ENCODE measurements at places on chromosomes 6 and 20.

DNA sequence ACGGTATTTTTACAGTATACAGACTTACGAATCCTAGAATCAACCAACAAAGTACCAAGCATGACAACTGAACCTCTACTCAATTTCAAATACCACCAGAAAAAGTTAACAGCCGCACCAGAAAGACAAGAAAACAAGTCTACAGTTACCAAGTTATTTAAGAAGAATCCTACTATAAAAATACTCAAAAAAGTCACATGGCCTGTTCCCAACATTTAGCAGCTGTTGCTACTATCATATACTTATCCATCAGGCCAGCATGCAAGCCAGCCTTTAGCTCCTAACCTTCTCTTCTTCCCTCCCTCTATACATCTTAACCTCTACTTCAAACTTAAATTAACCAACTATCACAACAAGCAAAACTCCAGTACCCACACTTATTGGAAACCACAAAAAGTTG lies 1.9 kb downstream of the SYNCRIP start:
- no peak overlapping the region for H3K27ac ChIP-seq
- H3K4me3 ChIP-seq: peak overlapping the region; percentile 95
- no peaks in the 10 kb centered on the region for H3K4me1 ChIP-seq
- H3K27me3 ChIP-seq: no peaks in the 10 kb centered on the region
- peaks cover 12% of the 10 kb centered on the region for H3K36me3 ChIP-seq

GRCh38 chr6:16731478-16732051 lies 29.7 kb downstream of the ATXN1 start:
- H3K4me1 ChIP-seq: peaks cover 5% of the 10 kb centered on the region
- H3K27me3 ChIP-seq: no peaks in the 10 kb centered on the region
- H3K36me3 ChIP-seq: no peaks in the 10 kb centered on the region
- no peak overlapping the region for H3K27ac ChIP-seq

- H3K4me3 ChIP-seq: no peak overlapping the region
- no peaks in the 10 kb centered on the region for H3K36me3 ChIP-seq
- DNase-seq: no peak
These were observed 320.1 kb upstream of the PRND start for GRCh38 chr20:4401601-4402000.

GRCh38 chr6:79438030-79438429 lies 99.2 kb downstream of the LCA5 start:
- H3K36me3 ChIP-seq: no peaks in the 10 kb centered on the region
- H3K4me1 ChIP-seq: no peaks in the 10 kb centered on the region
- no peak for DNase-seq
- no peak overlapping the region for H3K4me3 ChIP-seq

DNA sequence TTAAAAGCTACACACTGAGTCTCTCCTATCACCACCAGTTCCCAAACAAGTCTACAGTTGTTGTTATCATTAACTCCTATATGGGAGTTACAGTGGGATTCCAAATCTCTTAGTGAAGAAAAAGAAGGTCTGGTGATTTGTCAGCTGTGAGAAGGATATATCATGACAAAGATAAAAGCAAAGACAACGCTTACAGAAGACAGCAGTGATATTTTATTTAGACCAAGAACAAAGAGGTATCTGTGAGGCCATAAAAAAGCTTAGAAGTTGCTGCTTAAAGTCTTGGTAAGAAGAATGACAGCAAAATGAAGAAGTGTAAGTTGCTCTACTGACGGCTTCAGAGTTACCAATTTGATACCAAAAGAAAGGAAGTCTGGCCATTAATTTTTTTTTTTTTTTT lies 47.2 kb downstream of the CHD6 start:
- H3K27me3 ChIP-seq: no peaks in the 10 kb centered on the region
- no peak overlapping the region for H3K4me3 ChIP-seq
- no peak overlapping the region for H3K27ac ChIP-seq
- no peaks in the 10 kb centered on the region for H3K4me1 ChIP-seq

DNA sequence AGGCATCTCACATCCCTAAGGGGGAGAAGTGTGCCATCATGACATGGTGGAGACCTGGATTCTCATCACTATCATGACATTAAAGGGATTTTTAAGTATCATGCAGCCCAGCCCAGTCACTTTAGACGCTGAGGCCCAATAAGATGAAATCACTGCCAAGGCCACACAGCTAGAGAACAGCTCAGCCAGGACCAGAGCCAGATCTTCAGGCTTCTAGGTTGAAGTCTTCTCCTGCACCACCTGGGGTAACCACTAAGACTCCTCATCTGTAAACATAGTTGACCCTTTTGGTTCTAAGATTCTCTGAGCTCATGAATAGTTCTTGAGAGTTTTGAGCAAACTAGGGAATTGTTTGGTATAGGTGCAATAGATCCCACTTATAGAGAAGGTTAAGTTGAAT lies 125.1 kb downstream of the TCP11 start:
- no peaks in the 10 kb centered on the region for H3K36me3 ChIP-seq
- peaks cover 25% of the 10 kb centered on the region for H3K4me1 ChIP-seq
- peak overlapping the region; percentile 97 for H3K27ac ChIP-seq
- no peaks in the 10 kb centered on the region for H3K27me3 ChIP-seq
- no peak overlapping the region for H3K4me3 ChIP-seq

GRCh38 chr6:16391451-16391912 lies 153.1 kb downstream of the GMPR start:
- no peaks in the 10 kb centered on the region for H3K36me3 ChIP-seq
- H3K27ac ChIP-seq: peak overlapping the region; percentile 78
- no peak overlapping the region for H3K4me3 ChIP-seq
- peaks cover 8% of the 10 kb centered on the region for H3K4me1 ChIP-seq
- H3K27me3 ChIP-seq: no peaks in the 10 kb centered on the region

GRCh38 chr6:5401845-5402738 lies 140.8 kb downstream of the FARS2 start:
- H3K36me3 ChIP-seq: no peaks in the 10 kb centered on the region
- no peak for DNase-seq
- H3K4me1 ChIP-seq: no peaks in the 10 kb centered on the region
- H3K4me3 ChIP-seq: no peak overlapping the region
- H3K27me3 ChIP-seq: no peaks in the 10 kb centered on the region

GRCh38 chr6:128655978-128656498 lies 135.6 kb upstream of the PTPRK start:
- no peak overlapping the region for H3K27ac ChIP-seq
- no peaks in the 10 kb centered on the region for H3K27me3 ChIP-seq
- no peaks in the 10 kb centered on the region for H3K36me3 ChIP-seq
- H3K4me3 ChIP-seq: no peak overlapping the region

DNA sequence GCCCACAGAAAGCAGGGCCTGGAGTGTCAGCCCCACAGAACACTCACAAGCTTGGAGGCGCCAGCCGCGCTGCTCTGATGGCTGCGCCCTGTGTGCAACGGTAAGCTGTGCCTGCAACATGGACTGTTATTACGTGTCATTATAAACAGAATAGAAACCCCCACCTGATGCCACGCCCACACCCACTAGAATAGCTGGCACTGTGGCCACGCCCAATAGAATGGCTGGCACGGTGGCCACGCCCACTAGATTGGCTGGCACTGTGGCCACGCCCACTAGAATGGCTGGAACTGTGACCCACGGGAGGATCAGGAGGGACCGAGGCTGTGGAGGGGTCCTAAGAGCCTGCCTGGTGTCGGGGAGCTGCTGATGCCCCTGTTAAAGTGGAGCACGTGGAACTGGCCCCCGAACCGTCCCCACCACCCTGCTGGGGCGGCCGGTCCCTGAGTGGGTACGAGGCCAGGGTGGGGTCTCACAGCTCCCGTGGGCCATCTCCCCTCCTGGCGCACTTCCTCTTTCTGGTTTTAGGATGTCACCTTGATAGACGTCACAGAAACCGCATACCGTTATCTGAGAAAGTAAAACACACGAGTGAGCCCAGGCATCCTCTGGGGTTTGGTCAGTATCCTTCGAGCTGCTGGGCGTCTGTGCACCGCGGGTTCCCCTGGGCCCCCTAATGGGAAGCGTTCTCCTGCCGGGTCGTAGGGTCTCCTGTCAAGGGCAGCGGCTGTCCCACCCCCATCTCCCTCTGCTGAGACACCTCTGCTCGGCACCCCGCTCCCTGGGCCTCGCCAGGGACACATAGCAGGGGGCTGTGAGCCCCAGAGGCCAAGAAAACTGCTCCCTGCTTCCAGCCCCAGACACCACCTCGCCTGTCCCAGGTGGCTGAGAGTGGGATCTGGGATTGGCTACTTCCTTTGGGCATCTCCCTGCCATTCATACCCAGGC lies 25.4 kb downstream of the SLC17A9 start:
- no peak for DNase-seq
- no peak overlapping the region for H3K27ac ChIP-seq
- no peak overlapping the region for H3K4me3 ChIP-seq
- H3K27me3 ChIP-seq: no peaks in the 10 kb centered on the region

GRCh38 chr20:24609757-24610156 lies 140.3 kb downstream of the SYNDIG1 start:
- H3K4me1 ChIP-seq: no peaks in the 10 kb centered on the region
- H3K27me3 ChIP-seq: no peaks in the 10 kb centered on the region
- H3K36me3 ChIP-seq: no peaks in the 10 kb centered on the region
- H3K27ac ChIP-seq: no peak overlapping the region

GRCh38 chr6:53888931-53889330 lies 94.1 kb downstream of the LRRC1 start:
- no peak for DNase-seq
- H3K4me3 ChIP-seq: no peak overlapping the region

- H3K27me3 ChIP-seq: no peaks in the 10 kb centered on the region
- H3K27ac ChIP-seq: no peak overlapping the region
- H3K4me1 ChIP-seq: no peaks in the 10 kb centered on the region
- H3K4me3 ChIP-seq: no peak overlapping the region
- H3K36me3 ChIP-seq: no peaks in the 10 kb centered on the region
- no peak for DNase-seq
These were observed 91.4 kb upstream of the DEFB112 start for GRCh38 chr6:50141100-50141499.

GRCh38 chr6:102114402-102114801 lies 720.9 kb downstream of the GRIK2 start:
- H3K4me3 ChIP-seq: no peak overlapping the region
- H3K4me1 ChIP-seq: no peaks in the 10 kb centered on the region
- no peaks in the 10 kb centered on the region for H3K36me3 ChIP-seq
- no peak for DNase-seq

DNA sequence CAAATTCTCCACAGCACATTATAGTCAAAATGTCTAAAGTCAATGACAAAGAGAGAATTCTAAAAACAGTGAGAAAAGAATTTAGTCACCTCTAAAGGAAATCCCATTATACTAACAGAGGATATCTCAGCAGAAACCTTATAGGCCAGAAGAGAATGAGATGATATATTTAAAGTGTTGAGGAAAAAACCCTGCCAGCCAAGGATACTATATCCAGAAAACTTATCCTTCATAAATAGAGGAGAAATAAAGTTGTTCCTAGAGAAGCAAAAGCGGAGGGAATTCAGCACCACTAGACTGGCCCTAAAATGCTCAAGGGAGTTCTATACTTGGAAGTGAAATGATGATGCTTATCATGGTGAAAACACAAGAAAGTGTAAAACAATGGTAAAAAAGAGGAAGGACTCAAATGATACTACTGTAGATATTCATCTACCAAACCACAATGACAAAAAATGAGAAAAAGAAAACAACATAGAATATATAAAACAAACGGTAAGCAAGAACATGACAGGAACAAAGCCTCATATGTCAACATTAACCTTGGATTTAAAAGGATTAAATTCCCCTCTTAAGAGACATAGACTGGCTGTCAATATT lies 16.7 kb downstream of the GPRC6A start:
- no peaks in the 10 kb centered on the region for H3K36me3 ChIP-seq
- no peak for DNase-seq
- H3K27me3 ChIP-seq: no peaks in the 10 kb centered on the region
- no peak overlapping the region for H3K4me3 ChIP-seq
- H3K27ac ChIP-seq: no peak overlapping the region

DNA sequence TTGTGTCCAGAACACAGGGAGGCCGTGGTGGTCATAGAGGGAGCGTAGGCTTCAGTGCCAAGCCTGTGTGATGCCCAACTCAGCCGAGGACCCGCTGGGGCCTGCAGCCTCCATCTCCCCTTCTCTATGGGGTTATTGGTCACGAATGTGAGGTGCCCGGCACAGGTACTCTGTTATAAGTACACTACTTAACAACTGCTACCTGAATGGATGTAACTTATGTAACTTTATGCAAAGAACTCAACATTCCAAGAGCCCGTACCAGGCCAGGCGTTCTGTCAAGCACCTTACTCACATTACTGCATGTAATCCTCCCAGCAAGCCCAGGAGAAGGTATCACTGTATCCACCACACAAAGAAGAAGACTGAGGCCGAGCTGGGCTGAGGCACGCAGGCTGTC lies 24.5 kb upstream of the TBXT start:
- DNase-seq: no peak
- no peaks in the 10 kb centered on the region for H3K4me1 ChIP-seq
- no peaks in the 10 kb centered on the region for H3K27me3 ChIP-seq

DNA sequence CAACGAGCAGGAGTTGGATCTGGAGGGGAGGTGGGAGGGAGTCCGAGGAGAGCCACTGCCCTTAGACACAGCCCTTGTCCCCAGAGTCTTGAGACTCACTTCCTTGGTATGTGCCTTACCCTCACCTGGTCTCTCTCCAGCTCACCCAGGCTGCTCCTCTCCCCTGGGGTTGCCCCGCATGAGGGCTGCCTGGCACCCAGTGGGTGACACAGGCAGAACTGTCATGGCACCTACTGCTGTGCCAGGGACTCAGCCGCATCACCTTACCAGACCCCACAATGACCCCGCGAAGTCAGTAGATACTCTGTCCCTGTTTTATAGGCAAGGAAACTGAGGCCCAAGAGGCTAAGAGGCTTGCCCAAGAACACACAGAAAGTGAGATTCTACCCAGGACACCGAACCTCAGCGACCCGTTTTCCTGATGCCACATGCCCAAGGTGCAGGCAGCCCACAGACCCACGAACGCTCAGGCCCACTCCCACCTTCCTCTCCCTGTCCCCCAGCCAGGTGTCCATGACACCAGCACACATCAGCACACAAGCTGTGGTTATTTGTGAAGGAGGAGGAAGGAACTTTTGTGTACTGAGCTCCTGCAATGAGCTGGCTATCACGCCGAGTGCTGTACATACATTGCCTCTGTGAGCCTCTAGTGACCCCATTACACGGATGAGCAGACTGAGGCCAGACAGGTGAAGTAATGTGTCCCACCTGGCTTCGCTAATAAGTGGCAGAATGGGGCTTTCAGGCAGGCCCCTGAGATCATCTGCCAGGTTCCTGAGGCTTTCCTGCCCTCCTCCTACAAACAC lies 168.1 kb downstream of the GRM4 start:
- H3K4me3 ChIP-seq: no peak overlapping the region
- H3K4me1 ChIP-seq: no peaks in the 10 kb centered on the region
- H3K27me3 ChIP-seq: no peaks in the 10 kb centered on the region
- DNase-seq: peak; percentile 52
- no peak overlapping the region for H3K27ac ChIP-seq
- H3K36me3 ChIP-seq: no peaks in the 10 kb centered on the region

DNA sequence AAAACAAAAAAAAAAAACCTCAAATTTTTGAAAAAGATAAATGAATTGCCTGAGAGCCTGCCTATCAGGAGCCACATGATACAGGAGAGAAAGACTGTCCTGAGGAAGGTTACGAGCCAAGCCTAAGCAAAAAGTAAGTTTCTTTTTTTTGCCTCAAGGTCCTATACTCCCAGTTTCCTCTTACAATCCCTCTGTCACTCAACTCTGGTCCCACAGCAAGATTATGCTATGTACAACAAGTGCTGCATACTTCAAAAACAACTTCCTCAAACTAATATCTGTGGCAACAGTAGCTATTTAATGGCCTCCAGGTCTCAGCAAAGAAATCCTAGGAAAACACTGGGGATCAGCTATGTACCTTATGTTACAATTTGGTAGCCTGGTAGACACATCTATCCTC lies 46.8 kb downstream of the PLN start:
- H3K36me3 ChIP-seq: no peaks in the 10 kb centered on the region
- H3K4me3 ChIP-seq: no peak overlapping the region
- no peak overlapping the region for H3K27ac ChIP-seq
- no peaks in the 10 kb centered on the region for H3K27me3 ChIP-seq

Measured in ascending aorta (tissue), 2 donors.